ENCODE measurements at places on chromosomes 13 and 19.

GRCh38 chr19:5628461-5628860, 5.6 kb downstream of the SAFB start:
- DNase-seq: no peak

- DNase-seq: no peak
Observed at GRCh38 chr19:6032381-6032780, 54.4 kb upstream of the RANBP3 start.

DNA sequence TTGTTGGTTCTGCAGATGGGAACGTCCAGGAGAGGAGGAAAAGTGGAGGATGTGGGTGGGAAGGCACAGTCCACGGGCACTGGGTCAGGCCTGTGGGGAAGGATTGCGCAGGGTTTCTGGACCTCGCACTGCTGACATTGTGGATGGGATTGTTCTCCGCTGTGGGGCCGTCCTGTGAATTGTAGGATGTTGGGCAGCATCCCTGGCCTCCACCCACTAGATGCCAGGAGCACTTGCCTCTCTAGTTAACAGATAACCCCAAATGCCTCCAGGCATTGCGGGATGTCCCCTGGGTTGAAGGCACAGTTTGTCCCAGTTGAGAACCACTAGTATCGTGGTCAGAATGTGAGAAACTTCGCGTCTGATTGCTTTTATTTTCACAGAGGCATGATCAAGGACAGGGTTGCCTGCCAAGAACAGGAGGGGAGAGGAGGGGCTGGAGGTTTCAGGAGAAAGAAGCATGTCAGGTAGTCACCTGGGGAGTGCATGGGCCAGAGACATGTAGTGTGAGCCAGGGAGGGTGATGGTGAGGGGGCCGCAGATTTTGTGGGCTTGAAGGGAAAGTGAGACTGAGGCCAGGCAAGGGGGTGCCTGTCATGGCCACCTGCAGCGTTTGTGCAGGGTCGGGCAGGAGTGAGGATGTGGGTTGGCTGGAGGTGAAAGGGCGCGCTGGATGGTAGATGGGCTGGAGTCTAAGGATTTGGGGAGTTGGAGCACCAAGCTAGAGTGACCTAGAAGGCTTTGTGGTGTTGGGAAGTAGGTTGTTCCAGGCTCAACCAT, 3.2 kb downstream of the ZNF628 start:
- DNase-seq: no peak

DNA sequence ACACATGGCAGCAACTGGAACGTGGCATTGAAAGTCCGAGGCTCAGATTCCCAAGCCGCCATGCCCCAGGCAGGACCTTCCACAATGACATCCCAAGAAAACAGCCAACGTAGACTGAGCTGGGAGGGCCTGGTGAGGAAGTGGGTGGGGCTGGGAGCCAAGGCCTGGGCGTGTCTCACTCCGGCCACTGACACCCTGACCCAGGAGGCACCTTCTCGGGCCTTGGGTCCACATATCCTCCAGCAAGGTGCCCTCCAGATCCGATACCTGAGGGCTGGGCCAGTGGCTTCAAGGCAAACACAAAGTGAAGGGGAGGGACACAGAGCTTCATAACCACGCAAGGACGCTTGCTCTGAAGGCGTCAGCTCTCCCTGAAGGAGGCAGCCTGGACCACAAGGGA, 43.0 kb downstream of the RAB20 start:
- no peak for DNase-seq

DNA sequence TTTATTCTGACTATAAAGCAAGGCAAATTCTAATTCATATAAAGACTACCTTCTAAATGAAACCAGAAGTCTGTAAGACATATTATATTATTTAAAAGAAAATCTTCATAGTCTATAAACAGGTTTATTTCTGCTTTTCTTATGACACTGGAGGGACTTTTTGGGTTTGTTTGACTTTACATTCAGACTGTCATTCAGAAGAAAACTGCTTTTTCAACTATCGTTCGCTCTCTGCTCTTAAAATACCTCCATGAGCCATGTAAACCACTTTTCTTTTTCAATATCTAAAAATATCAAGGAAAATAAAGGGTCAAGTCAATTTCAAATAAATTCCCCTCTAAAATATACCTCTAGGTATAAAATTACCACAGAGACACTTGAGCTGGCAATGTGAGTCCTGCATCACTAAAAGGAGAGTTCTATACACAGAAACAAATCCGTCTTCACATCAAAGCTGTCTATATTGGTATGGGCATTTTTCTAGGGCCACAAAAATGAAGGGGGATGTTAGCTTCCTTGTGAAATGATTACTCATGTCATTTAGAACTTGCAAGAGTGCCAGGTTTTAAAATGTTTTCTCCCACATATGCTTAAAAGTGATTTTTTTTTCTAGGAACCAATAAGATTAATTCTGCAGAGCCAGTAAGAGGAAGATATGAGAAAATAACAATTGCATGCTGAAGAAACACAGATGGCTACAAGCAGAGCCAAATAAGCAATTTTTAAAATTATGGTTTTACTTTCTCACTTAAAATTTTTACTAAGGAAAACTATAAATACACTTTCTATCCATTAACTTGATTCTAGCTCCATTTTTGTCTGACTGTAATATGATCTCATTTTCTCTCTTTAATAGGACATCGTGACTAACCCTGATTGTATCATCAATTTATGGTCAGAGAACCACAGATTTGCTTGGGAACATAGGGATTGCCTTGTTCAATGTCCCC, 181.8 kb downstream of the TBC1D4 start:
- DNase-seq: no peak

DNA sequence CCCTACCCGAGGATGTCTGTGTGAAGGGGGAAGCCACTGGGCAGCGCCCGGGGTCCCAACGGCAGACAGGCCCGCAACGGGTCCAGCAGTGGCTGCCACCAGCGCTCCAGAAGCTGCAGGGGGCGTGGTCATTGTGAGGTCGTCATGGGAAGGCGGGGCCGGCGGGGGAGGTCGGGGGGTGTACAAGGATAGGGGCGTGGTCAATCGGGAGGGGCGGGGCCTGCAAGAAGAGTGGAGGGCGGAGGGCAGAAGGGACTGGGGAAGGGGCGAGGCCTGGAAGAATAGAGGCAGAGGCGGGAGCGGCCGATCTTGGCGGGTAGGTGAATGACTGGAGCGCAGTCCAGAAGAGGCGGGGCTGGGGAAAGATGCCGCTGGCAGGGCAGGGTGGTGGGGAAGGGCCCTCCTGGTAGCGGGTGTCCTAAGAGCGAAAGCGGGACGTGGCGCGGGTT, 4.4 kb downstream of the FUZ start:
- peak; percentile 69 for DNase-seq

DNA sequence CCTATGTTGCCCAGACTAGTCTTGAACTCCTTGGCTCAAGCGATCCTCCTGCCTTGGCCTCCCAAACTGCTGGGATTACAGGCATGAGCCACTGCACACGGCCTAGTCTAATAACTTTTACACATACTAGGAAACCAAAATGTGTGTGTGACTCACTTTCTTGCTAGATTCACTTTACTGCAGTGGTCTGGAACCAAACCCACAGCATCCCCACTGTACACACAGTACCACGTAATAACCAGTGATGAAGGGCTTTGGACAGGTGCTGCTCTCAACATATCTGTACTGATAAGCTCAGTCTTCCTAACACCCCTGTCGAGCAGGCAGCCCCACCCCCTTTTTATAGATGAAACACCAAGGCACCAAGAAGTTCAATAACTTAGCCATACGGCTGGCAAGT, 5.1 kb downstream of the DNMT1 start:
- peak; percentile 8 for DNase-seq

DNA sequence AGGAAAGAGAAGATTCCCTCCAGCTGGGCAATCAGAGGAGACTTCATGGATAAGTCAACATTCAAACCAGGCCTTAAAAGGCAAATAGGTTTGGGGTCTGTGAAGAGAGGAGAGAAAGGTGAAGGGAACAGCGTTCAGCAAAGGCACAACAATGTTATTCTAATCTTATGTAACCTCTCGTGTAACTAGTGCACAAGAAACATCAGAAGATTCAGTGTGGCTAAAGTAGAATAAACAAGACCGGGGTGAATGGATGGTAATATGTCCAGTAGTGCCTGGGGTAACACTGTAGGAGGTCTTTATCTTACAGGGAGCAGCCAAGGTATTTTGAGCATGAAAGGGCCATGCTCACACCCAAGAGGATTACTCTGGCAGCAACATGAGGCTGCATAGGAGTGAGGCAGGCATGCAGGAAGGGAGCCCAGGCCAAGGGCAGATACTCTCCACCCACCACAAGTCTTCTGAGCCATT, 24.1 kb downstream of the LHFPL6 start:
- no peak for DNase-seq

- DNase-seq: no peak
Observed at GRCh38 chr13:109093998-109094397, 464.6 kb downstream of the MYO16 start.

- no peak for DNase-seq
Observed at GRCh38 chr19:38360351-38360750, 14.0 kb upstream of the PSMD8 start.

DNA sequence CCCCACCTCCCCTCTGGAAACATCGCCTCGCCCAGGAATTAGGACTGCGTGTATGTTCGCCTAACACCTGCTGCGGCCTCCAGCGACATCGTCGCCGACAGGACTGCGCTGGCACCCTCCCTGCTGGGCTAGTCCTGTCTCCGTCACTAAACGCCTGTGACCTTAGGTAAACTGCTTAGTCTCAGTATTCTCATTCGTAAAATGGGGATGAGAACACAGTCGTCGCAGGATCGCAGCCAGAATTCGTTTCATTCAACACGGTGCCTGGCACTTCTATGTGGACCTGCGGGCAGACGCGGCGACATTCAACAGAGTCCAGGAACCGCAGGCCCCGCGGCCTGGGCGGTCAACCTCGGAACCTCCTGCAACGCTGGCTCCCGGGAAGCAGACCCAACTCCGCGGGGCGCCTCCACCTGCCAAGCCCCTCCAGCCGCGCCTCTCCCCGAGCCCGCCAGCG, 485 bp downstream of the CRYL1 start:
- DNase-seq: no peak

- DNase-seq: no peak
Observed at GRCh38 chr19:54164369-54165068, 5.0 kb upstream of the LENG1 start.

DNA sequence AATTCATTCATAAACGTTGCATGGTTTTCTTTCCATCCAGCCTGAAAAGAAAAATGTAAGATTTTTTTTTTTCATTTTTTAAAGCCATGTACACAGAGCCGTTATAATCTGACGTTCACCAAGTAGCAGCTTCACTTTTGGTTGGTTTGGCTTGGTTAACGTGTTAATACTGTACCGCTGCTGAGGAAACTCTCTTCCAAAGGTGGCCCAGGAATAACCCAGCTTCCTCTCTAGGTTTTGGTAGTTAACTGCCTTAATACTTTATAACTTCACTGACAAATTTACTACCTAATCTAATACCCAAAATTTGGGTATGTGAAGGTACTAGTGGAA, 1.7 kb downstream of the INTS6 start:
- DNase-seq: no peak

DNA sequence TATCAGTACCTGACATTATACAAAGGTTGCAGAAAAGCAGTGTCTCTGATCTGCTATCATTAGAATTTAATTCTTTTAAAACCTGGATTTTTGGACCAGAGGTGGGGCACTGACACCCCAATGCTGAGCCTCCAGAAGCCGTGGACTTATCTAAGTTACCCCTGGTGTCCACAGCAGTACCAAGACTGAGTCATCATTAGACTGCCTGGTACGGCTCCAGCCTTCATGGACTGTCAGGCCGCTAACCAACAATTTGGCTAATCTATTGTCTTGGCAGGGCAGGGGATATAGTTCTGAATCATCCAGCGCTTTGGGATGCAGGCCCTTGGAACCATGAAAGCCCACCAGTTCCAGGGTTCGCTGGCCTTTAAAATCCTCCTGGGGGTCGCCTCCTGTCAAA, 78.3 kb downstream of the TSHZ3 start:
- DNase-seq: no peak

GRCh38 chr13:57631596-57632275, at the start of gene PCDH17:
TSS of gene PCDH17 (plus strand) at chr13:57631744. CDS start at chr13:57632547, 803 bp downstream.
- no peak for DNase-seq

- no peak for DNase-seq
Observed at GRCh38 chr19:48946463-48947257, 8.0 kb upstream of the BAX start.

- DNase-seq: no peak
Observed at GRCh38 chr13:61136093-61136492, 279.6 kb downstream of the PCDH20 start.

GRCh38 chr13:112783135-112783977, 93.5 kb downstream of the ATP11A start:
- no peak for DNase-seq

GRCh38 chr19:47729468-47729798, 15.9 kb upstream of the NOP53 start:
- no peak for DNase-seq

DNA sequence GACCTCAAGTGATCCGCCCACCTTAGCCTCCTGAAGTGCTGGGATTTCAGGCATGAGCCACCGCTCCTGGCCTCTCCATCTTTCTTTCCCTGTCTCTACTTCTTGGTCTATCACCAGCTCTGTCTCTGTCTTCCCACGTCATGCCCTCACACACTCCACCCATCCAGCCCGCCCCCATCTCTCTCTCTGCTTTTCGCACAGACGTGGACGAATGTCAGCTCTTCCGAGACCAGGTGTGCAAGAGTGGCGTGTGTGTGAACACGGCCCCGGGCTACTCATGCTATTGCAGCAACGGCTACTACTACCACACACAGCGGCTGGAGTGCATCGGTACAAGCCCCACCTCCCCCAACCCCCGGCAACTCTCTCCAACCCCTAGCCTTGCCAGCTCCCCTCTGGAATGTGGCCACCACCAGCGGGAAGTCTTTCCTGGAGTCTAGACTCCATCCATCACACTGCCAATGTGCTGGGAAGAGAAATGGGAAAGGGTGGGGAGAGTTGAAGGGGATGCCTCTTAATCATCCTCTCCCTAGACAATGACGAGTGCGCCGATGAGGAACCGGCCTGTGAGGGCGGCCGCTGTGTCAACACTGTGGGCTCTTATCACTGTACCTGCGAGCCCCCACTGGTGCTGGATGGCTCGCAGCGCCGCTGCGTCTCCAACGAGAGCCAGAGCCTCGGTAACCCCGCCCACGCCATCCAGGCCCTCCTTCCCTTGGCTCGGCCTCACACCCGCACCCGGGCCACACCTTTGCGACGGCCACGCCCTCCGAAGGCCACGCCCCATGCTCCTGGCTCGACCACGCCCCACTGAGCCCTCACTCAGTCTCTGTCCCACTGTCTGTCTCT, 22.5 kb downstream of the LTBP4 start:
- no peak for DNase-seq

DNA sequence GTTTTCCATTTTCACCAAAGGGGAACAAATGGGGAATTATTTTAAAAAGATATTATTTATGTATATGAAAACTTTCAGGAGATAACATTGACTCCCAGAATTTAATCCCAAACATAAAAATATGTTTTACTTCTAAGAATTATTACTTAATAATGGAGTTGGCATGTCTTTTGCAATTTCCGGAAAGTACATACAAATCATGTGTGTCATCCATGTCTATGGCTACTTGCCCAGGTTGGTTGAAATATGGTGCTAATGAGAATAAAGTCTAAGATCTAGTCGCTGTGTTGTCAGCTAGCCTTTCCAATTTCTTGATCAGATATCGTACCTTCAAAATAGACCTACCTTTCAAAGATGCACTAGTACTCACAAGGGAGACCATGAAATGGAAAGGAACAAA, 1003.2 kb upstream of the PCDH20 start:
- no peak for DNase-seq

- no peak for DNase-seq
Observed at GRCh38 chr19:38047641-38048040, 140.6 kb downstream of the SIPA1L3 start.

- no peak for DNase-seq
Observed at GRCh38 chr13:27393101-27393500, 31.3 kb upstream of the GTF3A start.
